ENCODE measurements at places on chromosomes 2 and 18. TPM values are rescaled to one million over a fixed set of nuclear protein-coding genes. Genes with fewer than 3 reads are reported as not detected.

The TTC39C gene
- 46.6 TPM for total RNA-seq

The ACMSD gene
- total RNA-seq, result not detected

The KIF5C gene
- total RNA-seq, result 398 TPM

The PRSS56 gene
- not detected for total RNA-seq

The UCN gene
- not detected for total RNA-seq

The TRIM43 gene
- total RNA-seq, result not detected

The LHCGR gene
- total RNA-seq, result not detected

The REG3G gene
- not detected for total RNA-seq

The TMEM247 gene
- total RNA-seq, result not detected

The CNGA3 gene
- total RNA-seq, result 6.3 TPM

The OBSL1 gene
- total RNA-seq, result 79.5 TPM

All from parietal lobe (tissue), 2 donors.